ENCODE measurements at places on chromosomes 7 and 10.

- no peak for DNase-seq
Measured at GRCh38 chr10:101237982-101238731, 8.9 kb upstream of the LBX1 start.

DNA sequence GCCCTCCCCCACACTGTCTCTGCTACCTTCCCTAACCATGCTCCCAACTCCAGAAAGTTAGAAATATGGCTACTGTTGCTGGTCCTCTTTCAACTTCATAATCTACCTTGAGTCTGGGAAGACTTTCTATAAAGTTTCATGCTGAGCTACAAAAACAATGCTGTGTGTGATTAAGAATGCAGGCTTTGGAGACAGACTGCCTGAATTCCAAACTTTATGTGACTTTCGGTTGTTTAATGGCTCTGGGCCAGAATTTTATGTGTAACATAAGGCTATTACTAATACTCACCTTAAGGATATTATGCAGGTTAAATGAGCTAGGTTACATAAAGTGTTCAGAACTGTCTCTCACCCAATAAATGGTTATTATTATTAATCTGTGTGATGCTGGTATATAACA lies 19.1 kb downstream of the BET1 start:
- DNase-seq = no peak

- DNase-seq = no peak
Measured at GRCh38 chr10:3363311-3364045, 190.9 kb upstream of the PITRM1 start.

DNA sequence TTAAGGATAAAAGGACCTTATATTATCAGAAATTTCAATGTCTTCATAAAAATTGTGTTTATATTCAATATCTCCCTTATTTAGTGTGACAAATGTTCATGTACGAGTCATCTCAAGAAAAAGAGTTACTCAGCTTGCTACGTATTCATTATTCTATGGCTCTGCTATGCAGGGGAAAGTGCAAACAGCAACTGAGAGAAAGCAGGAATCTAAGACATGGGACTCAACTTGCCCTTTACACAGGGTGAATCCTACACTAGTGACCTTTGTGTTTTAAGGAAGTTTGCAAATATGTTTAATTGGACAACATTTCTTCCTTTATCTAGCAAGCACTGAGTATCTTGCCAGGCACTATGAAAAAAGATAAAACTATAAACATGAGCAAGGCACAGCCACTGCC lies 104.7 kb downstream of the NPSR1 start:
- no peak for DNase-seq

Measured in HCT116 (cell line).